Ovary (tissue), 10 donors: ENCODE measurements at places on chromosomes 5 and 9.
A peak's percentile ranks its signal among the peaks of the same experiment; 100 is the strongest.

DNA sequence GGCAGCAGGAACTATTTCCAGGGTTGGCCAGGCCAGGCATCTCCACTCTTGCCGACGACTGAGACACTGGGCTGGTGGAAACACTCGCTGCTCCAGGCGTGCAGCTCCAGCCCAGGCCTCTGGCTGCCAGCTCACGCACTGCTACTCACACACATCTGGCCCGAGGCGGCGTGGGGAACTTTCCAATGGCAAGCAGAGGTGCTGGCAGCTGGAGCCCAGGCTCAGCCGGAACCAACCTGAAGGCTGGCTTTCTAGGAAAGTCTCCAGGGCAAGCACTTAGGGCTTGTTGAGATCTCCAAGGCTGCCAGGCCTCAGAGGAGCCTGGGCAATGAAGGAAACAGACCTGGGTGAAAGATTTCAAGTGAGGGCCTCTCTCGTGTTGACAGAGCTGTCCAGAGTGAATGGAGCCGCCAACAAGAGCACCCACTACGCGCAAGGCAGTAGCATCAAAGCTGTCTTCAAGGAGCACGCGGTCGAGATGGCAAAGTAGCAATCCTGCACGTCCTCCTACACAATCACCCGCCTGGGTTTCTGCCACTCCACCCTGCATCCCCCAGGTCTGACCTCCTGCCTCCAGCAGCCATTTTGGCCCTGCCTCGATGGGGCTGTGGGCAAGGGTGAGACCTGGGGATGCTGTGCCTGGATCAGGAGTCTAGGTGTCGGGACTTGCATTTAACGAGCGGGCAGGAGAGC is 14.4 kb downstream of the SH3PXD2B start:
- DNase-seq: no peak

GRCh38 chr9:21558079-21558478 is 76.0 kb upstream of the IFNE start:
- no peak for DNase-seq

GRCh38 chr9:34976992-34977391 is 12.6 kb upstream of the DNAJB5 start:
- no peak for DNase-seq

- DNase-seq: no peak
Observed at GRCh38 chr9:89723469-89724100, 118.8 kb downstream of the GADD45G start.

DNA sequence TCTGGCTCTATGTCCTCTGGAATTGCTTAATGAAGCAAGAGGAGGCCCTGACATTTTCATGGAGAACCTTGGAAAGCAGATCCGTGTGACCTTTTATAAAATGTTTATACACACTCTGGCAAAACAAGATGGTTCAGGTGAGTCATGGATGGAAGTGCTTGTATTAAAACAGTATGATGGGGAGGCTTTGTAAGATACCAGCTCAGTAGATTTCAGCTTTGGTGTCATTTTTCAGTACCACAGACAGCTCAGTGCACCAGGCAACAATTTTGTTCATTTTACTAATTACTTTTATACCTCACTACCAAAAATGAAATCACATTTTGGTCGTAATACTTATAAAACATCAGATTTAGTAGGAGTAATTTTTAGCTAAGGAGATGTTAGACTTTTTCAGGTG is 5.2 kb downstream of the KCNN2 start:
- DNase-seq: no peak

DNA sequence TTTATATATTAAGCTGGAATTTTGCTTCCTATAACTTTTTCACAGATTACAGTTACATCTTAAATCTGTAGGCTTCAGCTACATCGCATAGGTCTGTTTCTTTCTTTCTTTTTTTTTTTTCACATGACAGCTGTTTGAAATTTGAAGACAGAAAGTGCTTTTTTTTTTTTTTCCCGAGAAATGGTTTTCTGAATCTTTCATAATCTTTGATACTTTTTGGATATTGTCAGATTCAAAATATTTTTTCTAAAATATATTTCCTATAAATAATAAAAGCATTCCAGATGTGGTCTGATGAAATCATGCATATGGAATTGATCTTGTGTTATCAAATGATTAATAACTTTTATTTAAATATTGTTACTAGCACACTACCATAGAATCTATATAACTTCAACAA is 212.2 kb downstream of the TAF11L14 start:
- no peak for DNase-seq

- no peak for DNase-seq
Observed at GRCh38 chr5:109682383-109682782, 7.3 kb upstream of the MAN2A1 start.

DNA sequence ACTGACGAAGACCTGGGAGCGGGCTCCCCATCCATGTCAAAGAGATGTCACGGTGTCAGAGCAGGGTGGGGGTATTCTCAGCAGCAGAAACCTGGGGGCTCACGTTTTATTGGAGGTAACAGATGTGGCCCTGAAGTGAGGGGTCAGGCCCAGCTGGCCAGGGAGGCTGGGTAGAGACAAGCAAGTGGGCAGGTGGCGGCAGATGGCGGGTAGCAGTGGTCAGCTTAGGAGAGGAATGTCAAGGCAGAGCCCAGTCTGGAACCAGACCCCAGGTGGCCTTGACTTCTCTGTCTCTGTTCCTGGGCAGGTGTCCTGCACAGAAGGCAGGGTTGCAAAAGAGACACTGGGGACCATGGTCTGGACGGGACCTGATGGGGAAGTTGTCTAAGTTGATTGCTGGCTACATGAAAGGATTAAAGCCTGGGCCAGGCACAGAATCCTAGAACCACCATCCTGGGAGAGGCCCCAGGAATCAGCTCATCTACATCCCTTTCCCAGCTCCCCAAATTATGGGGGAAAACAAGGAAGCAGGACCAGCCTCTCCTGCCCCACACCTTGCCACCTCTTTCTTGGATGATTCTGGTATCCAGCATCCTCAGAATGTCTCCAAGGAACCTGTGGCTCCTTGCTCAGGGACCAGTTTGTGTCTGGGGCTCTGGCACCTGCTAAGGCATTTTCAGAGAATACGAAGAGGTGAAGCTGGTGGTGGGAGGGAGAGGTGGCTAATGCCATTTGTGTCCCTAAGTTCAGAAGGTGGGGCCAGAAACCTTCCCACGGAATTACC is 72.5 kb downstream of the AMBP start:
- DNase-seq: peak; percentile 5

DNA sequence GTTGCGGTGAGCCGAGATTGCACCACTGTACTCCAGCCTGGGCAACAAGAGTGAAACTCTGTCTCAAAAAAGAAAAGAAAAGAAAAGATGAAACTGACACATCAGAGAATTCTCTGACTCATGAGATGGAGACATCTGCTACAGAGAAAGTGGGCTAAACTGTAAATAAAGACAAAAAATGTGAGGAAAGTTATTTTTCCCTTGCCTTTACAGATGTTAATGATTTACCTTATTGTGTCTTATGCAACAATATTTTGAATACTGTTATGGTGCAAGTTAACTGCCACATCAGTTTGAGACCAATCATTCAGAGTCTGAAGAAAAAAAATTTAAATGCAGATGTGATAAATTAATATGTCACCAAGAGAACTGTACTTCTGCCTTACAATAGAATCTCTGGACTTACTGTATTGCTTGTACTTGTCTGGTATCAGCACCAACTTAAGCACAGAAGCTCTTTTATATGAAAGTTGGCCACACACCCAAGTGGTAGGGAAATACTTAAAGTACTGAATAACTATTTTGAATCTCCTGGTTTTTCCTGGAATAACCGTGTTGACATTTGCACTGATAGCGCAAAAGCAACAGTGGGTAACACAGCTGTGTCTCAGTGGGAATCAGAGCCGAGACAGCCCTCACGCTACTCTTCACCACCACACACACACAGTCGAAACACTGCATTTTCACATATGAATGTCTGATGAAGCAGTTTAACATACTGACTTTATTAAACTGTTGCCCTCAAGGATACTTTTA is 169.9 kb downstream of the FANCC start:
- no peak for DNase-seq

DNA sequence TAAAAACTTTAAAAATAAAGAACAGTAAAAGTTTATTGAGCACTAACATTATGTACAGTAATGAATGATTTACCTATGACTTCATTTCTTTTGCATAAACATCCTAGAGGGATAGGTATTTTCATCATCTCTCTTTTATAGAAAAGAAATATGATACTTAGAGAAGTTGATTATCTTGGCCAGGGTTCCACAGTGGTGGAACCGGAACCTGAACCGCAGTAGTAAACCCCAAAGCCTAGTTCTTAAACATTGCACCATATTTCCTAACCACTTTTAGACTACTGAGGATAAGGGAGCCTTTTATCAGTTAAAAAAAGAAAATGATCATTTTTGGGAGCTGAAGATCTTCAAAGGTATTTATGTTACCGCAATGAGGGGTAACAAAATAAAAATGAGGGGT is 205.7 kb upstream of the SGCD start:
- no peak for DNase-seq

DNA sequence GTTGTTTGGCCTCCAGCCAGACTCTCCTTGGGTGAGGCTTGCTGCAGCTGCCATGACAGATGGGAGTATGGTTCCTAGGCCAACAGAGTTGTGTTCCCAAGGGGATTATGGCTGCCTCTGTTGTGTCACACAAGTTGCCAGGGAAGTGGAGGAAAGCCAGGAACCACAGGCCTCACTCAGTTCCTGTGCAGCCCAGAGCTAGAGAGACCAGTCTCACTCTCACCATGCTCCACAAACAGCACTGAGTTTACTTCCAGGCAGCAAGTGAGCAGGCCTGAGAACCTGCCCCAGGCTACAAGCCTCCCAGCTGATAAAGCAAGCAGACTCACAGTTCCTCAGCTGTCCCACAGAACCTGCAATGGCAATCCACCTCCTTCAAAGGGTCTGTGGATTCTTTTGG is 273.6 kb upstream of the TAS2R1 start:
- no peak for DNase-seq

DNA sequence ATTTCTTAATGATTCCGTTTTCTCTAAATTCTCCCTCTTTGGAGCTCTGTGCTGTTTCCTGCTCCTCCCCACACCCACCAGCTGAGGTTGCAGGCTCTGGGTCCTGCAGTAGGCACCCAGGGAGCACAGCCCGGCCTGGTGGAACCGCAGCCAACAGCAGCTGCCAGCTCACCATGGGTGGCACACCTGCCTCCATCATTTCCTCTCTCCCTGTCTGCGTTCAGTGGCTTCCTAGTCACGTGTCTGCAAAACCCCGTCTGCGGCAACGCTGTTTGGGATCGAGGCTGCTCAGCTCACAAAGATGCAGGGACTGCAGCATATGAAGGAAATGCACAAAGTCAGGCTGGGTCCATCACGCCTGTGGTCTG is 367.8 kb downstream of the IRX2 start:
- no peak for DNase-seq

DNA sequence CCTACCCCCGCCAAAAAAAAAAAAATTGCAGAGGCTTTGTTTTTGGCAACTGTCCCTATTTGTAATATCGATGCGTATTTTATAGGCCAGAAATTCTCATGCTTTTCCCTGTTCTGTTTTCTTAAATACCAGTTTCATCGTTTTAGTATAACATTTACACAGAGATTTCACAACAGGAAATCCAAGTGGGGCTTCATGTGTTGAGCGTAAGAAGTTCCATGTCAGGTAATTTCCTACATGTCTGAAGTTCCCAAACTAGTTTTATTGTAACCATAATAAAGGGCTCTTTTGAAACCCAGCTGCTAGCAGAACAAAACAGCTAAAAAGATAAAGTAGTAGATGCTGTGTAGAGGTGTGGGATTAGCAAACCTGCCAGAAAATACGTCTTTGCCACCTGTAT is 4.2 kb downstream of the SMC5 start:
- no peak for DNase-seq

GRCh38 chr9:113644321-113644720 is 180.8 kb downstream of the RGS3 start:
- no peak for DNase-seq

DNA sequence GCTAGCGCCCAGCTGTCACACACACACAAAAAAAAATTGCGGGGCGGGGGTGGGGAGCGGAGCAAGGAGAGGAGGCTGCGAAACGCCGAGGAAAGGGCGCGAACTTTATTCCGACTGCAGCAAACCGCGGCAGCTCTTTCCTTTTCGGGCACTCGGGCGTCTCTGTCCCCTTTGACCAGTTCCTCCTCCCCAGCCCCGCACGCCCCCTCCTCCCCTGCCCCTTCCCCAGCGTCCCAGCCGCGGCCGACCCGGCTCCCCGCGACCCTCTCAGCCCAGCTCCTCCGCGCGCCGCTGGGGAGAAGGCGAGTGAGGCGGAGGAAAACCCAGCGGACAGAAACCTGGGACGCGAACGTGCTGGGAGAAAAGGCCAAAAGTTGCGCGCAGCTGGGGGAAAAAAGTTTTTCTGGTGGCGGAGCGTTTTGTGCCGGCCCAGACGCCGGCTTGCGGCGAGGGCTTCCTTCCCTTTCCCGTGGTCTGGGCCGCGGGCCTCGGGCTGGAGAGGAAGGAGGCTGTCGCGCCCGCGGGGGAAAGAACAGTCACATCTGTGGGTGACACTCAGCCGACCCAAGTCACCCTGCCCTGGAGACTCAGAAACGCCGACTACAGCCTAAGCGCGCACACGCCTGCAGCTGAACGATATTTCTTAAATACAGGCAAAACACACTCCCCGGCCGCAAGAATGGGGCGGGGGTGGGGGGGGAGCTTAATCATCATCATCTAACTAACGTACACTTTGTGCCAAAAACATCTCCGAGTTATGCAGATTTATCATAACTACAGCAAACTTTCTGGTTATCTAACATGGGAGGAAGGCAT is 1.1 kb upstream of the BNC2 start:
- peak; percentile 69 for DNase-seq

- DNase-seq: no peak
Observed at GRCh38 chr5:58286741-58287140, 173.1 kb downstream of the PLK2 start.

DNA sequence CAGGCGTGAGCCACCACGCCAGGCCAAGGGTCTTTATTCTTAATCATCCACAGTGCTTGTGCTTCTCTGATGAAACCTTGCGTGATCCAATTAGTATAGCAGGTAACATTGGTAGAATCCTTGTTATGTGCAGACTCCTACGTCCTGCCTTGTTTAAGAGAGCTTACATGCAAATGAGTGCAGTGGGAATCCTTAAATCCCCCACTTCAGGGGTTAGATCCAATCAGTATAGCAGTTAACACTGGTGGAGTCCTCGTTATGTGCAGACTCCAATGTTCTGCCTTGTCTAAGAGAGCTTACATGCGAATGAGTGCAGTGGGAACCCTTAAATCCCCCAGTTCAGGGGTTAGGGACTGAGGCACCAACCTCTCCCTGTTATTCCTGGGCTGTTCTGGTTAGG is 193.4 kb downstream of the SEMA6A start:
- DNase-seq: no peak

GRCh38 chr5:58904737-58905136 is 321.9 kb downstream of the RAB3C start:
- no peak for DNase-seq

GRCh38 chr9:84330246-84330645 is 10.3 kb downstream of the SLC28A3 start:
- DNase-seq: no peak

DNA sequence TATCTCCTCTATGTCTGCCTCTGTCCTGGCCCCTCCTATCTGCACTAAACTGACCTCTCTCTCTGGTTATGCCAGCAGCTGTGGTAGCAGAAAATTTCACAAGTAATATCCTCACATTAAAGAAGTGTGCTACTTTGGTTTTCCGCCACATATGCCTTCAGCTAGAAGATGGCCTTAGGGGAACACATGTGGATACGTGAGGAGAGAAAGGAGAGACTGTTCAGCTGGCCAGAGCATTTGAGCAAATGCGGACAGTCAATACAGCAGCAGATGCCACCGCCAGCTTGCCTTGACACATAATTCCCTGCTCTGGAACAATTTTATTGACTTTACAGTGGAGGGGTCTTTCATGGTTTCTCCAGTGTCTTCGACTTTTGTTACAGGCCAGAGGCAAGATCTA is 434.6 kb downstream of the TAF11L14 start:
- DNase-seq: no peak
